Body of pancreas (tissue), 4 donors: ENCODE measurements at places on chromosomes 1 and 21.

DNA sequence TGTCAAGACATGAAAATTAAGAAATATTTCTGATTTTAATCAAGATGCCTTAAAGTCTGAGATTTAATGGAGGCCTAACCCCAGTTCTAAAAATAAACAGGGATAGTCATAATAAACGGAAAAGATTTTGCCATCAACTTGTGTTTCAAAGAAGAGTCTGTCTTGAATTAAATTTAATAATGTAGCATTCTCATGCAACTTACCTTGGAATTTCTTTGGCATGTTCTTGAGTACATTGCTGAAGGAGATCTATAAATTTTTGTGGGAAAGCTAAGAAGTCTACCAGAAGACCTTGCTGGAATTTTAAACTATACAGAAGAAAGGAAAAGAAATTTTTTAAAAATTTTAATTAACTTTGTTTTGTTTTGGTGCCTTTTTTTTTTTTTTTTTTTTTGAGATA is 10.6 kb downstream of the SASS6 start:
- DNase-seq = no peak

GRCh38 chr1:30197639-30198450 is 525.5 kb downstream of the MATN1 start:
- peak; percentile 12 for DNase-seq

DNA sequence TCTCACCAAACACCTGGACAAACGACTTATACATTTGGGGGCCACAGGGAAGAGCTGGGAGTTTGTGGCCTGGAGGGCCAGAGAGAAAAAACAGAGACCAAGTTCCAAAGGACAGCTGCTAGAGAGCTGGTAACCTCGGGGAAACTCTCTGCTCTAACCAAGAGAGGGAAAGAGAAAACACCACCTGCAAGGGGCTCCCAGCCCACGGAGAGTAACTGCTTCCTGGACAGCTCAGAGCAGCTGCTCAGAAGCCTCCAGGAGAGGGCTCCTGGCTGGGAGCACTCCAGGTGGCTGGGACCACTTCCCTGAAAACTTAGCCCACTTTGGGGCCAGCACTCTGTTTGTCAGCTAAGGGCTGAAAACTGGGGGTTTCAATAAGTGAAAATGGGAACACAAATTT is 154.8 kb upstream of the GRIK3 start:
- no peak for DNase-seq

- DNase-seq = no peak
Observed at GRCh38 chr1:35470977-35471613, 86.1 kb downstream of the KIAA0319L start.

- no peak for DNase-seq
Observed at GRCh38 chr1:245710961-245711903, 556.4 kb downstream of the KIF26B start.

- no peak for DNase-seq
Observed at GRCh38 chr1:229851511-229851910, 215.5 kb upstream of the GALNT2 start.

GRCh38 chr1:237416924-237417655 is 375.1 kb downstream of the RYR2 start:
- DNase-seq = no peak

DNA sequence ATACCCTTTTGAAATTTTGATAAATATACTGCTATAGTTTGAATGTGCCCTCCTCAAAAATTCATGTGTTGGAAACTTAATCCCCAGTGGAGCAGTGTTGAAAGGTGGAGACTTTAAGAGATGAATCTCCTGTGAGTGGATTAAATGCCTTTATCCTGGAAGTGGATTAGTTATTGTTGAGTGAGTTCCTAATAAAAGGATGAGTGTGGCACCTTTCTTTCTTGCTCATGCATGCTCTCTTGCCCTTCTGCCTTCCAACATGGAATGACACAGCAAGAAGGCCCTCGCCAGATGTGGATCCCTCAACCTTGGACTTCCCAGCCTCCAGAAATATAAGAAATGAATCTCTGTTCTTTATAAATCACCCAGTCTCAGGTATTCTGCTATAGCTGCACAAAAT is 51.8 kb downstream of the CD160 start:
- no peak for DNase-seq
